ENCODE measurements at places on chromosomes 6 and 20.

GRCh38 chr6:163085861-163086623 lies 328.5 kb upstream of the QKI start:
- DNase-seq, result no peak

DNA sequence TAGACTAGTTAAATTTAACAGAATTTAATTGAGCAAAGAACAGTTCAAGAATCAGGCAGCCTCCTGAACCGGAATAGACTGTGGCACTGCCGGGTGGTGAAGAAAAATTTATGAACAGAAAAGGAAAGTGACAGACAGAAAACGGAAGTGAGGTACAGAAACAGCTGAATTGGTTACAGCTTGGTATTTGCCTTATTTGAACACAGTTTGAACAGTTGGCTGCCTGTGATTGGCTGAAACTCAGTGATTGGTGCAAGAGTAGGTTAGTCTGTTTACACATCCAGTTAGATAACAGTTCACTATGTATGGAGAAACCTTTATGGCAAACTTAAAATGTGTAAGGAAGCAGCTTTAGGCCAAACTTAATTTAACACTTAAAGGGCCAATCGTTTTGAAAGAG lies 116.0 kb upstream of the CITED2 start:
- DNase-seq, result no peak

GRCh38 chr20:3801846-3802245 lies 5.7 kb downstream of the CDC25B start:
- no peak for DNase-seq

- no peak for DNase-seq
These were observed 74.5 kb downstream of the ALDH8A1 start for GRCh38 chr6:134875367-134875766.

DNA sequence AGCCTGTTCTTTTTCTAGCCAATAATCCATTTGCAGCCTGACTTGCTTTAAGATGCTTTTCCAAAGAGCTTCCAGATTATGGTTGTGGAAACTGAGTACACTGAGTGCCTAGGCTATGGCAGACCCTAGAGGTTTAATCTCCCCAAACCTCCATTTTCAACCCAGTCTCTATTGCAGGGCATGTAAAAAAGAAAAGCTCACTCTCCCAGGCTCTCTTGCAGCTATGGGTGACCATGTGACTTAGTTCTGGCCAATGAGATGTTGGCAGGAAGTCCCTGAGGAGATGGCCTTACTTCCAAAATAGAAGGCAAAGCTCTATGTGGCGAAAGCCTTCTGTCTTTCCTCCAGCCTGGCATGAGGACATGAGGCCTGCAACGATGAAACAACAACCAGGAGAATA lies 3.8 kb downstream of the PDRG1 start:
- no peak for DNase-seq

DNA sequence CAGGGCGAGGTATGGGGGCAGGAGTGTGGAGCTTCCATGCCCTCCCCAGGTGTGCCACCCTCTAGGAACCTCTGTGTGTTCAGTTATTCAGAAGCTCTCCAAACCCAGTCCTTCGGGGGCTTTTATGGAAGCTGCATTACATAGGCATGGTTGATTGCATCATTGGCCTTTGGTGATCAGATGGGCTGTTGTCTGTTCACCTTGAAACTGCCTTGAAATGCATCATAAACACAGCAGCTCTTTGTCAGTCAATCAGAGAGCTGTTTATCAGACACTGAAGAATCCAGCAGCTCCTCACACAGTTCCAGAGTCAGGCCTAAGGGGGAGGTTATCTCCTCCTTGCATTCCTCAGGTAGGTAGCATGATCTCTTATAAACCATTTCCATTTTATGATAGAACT lies 62.4 kb downstream of the E2F3 start:
- no peak for DNase-seq

GRCh38 chr20:62451970-62452369 lies 23.8 kb downstream of the GATA5 start:
- DNase-seq, result no peak

DNA sequence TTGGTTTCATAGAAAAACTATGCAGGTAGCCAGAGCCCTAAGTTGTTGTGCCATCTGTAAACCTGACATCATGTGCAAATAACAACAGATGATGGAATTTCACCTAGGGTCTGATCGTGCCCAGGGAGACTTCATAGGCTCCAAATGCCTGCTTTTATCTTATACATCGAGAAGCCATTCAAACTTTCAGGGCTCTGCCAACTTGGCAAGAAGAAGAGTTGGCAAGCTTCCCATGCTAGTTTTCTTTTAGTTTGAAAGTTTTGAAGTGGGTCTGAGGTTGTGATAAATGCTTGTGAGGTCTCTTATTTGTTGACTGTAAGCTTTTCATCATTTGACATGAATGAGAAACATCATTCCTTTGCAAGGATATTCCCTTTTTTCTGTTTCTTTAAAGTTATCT lies 175.4 kb upstream of the FLRT3 start:
- no peak for DNase-seq

DNA sequence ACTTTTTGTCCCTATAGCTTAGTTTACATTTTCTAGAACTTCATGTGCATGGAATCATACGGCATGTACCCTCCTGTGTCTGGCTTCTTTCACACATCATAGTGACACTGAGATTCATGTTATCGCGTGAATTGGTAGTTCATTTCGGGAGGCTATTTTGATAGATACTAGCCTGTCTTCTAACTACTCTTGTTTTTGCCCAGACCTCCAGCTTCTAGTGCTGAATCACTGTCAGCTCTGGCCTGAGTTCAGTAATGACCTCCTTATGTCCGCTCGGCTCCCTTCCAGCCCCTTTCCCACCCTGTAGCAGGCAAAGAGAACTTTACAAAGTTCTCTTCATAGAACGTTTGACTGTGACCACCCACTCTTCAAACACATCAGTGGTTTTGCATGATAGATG lies 14.1 kb downstream of the MYBL2 start:
- DNase-seq, result no peak

Measured in hindlimb muscle (tissue), 1 donor.